ENCODE measurements at places on chromosomes 3 and 15.

DNA sequence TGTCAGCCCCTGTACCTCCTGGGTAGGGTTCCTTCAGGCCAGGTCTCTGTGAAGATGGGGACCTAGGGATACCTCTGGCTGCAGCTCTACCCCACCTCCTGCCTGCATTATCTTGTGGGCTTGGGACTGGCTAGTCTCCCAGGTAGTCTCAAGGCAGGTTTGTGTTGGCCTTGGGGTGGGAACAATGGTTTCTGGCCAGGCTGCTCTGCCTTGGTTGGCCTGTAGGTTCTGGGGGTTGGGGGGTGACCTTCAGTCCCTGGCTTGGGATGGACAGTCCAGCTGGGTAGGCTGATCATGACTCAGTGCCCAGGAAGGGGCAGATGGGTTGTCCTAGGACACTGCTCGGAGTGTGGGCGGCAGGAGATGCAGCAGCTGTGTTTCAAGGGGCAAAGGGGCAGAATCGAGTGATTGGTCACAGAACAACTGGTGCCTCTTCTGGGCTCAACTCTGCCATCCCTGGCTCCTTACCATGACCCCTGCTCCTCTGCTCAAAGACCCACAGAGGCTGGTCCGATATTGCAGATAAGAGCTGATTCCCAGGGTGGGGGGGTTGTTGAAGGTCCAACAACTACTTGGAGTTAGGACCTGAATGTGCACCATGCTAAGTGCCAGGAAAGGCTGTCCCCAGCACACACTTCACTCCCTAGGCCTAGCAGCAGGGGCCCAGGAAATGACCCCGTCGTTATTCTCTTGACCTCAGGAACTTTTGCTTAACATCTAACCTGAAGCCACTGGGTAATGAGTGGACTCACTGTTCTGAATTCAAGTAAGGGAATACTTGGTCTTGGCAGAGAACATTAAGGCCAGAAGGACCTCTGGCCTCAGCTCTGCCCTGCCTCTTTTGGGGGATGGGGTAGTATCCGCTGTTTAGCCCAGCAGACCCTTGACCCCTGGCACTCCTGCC, 18.1 kb upstream of the BSN start:
- DNase-seq: no peak

DNA sequence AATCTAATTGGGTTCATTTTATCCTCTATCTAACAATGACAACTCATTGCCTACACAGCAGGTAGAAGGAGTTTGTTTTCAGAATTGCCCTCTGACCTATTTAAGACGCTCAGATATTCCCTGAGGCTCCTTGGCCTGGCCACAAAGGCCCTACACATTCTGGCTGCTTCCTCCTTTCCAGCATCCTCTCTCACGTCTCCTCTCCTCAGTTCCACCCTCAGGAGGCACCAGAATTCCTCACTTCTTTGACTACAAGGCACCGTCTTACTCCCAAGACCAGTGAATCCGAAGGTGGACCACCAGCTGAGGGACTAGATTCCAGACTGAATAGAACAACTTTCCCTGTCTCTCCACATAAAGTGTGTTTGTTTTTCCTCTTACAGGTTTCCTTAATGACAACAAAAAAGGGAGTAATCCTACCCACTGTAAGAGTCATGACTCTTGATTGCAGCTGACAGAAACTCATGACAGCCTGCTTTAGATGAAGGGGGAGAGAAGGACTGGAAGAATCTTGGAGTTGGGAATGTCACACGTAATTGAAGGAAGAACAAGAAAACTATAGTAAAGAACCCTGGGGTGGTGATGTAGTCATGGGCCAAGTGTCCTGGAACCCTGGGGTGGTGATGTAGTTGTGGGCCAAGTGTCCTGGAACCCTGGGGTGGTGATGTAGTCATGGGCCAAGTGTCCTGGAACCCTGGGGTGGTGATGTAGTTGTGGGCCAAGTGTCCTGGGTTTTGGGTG, 22.0 kb upstream of the MUC20 start:
- peak; percentile 91 for DNase-seq

DNA sequence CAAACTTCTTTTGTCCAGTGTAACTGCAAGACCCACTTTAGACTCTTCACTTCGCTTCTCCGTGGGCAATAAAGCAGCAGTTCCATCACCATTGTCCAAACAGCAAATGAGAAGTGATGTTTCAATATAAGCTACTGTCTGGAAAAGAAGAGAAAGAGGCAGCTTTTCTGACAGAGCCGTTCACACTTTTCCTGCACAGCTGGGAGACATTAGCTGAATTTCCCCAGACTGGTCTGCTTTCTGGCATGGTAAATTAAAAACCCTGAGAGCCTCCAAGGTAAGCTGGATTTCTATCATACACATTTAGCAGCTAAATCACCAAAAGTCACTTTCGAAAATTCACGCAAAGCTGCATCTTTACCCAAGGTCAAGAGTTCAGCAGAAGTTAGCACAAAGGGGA, 108.5 kb upstream of the CMC1 start:
- DNase-seq: no peak

GRCh38 chr3:194313560-194314387, 37.4 kb downstream of the CPN2 start:
- no peak for DNase-seq

Data from cerebellar cortex (tissue), 1 donor.